Endothelial cell of umbilical vein (primary cell): ENCODE measurements at places on chromosomes 1 and 21. TPM values are rescaled to one million over a fixed set of nuclear protein-coding genes. Genes with fewer than 3 reads are reported as not detected.

MAN1A2 gene
- 36.2 and 38.3 TPM in 2 replicates for total RNA-seq

DNA sequence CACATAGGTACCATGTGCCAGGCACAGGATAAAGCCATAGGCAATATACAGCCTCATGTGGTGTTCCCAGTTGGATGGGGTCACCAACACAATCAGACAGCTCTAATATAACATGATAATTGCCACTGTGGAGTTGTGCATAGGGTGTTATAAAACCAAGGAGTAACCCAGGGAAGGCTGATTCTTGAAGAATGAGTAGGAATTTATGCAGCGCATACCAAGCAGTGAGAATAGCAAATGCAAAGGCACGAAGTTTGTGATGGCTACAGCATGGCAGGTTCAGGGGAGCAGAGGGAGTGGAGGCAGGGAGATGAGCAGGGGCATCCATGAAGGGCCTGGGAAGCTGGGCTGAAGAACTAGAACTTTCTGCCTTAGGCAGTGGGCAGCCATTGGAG, 20.4 kb upstream of the SLC2A1 start:
- H3K36me3 ChIP-seq, result no peaks in the 10 kb centered on the region
- H3K4me1 ChIP-seq, result peaks cover 12% of the 10 kb centered on the region
- no peaks in the 10 kb centered on the region for H3K27me3 ChIP-seq
- no peak for DNase-seq
- H3K27ac ChIP-seq, result no peak overlapping the region

- no peak for DNase-seq
- H3K27me3 ChIP-seq, result no peaks in the 10 kb centered on the region
- H3K4me3 ChIP-seq, result no peak overlapping the region
- H3K4me1 ChIP-seq, result peaks cover 14% of the 10 kb centered on the region
- H3K36me3 ChIP-seq, result no peaks in the 10 kb centered on the region
These were observed 380.5 kb upstream of the VAMP3 start for GRCh38 chr1:7390604-7391000.

GRCh38 chr1:7564137-7564536, 207.0 kb upstream of the VAMP3 start:
- H3K27ac ChIP-seq, result no peak overlapping the region
- DNase-seq, result no peak
- no peaks in the 10 kb centered on the region for H3K27me3 ChIP-seq
- no peaks in the 10 kb centered on the region for H3K4me1 ChIP-seq

DNA sequence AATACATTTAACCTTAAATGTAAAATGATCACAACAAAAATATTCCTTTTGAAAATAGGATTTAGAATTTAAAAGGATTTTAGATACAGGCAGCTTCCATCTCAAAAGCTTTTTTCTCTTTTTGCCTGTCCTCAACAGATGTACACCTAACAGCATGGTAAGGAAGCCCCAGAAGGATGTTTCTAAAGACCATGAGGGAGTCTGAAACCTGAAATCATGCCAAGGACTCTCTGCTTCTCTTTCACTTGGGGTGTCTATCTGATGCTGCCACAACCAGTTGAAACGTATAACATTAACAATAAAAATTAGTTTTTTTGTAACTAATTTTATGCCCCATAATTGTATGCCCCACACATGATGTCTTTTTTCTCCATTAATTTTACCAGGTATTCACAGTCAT, 5.4 kb upstream of the ZNF281 start:
- H3K27me3 ChIP-seq, result no peaks in the 10 kb centered on the region
- peaks cover 30% of the 10 kb centered on the region for H3K4me1 ChIP-seq
- no peak overlapping the region for H3K4me3 ChIP-seq
- H3K27ac ChIP-seq, result peak overlapping the region; percentile 99
- DNase-seq, result peak; percentile 9
- H3K36me3 ChIP-seq, result no peaks in the 10 kb centered on the region
